Epithelial cell of alveolus of lung (primary cell): ENCODE measurements at places on chromosomes 1 and 21. TPM values are rescaled to one million over a fixed set of nuclear protein-coding genes. Genes with fewer than 3 reads are reported as not detected.

Gene SELE
- total RNA-seq, result not detected in 2 replicates

Gene SNX7
- 25.2 and 42.8 TPM in 2 replicates for total RNA-seq

Gene IFI44
- 4.0 and 10.5 TPM in 2 replicates for total RNA-seq

Gene CFAP141
- total RNA-seq, result not detected in 2 replicates

Gene C1orf185
- total RNA-seq, result not detected in 2 replicates

Gene LAD1
- total RNA-seq, result 0.48 and 3.4 TPM in 2 replicates

Gene PADI4
- total RNA-seq, result not detected in 2 replicates

Gene INKA2
- 0.72 and 1.8 TPM in 2 replicates for total RNA-seq

Gene DDI2
- total RNA-seq, result 8.3 and 8.4 TPM in 2 replicates

Gene CD1C
- not detected in 2 replicates for total RNA-seq

Gene TNFRSF25
- total RNA-seq, result 0.26 and 7.8 TPM in 2 replicates

Gene GBP6
- 0.52 TPM in 1 of 2 replicates, not detected in the other for total RNA-seq

Gene BSND
- total RNA-seq, result not detected in 2 replicates

Gene PGD
- total RNA-seq, result 110 and 327 TPM in 2 replicates

Gene IL6R
- total RNA-seq, result 1.3 and 12.2 TPM in 2 replicates

Gene PANK4
- 17.7 and 26.4 TPM in 2 replicates for total RNA-seq

Gene CFAP107
- total RNA-seq, result not detected in 2 replicates

Gene PLEKHN1
- 1.4 TPM in 1 of 2 replicates, not detected in the other for total RNA-seq

Gene RGS1
- 0.26 TPM in 1 of 2 replicates, not detected in the other for total RNA-seq

Gene CFHR2
- total RNA-seq, result not detected in 2 replicates

Gene MAN1C1
- 0.65 and 2.9 TPM in 2 replicates for total RNA-seq

Gene ZMYM1
- total RNA-seq, result 11.1 and 18.4 TPM in 2 replicates

Gene CRNN
- total RNA-seq, result not detected in 2 replicates

Gene HCRTR1
- 0.13 TPM in 1 of 2 replicates, not detected in the other for total RNA-seq

Gene CYP4A11
- not detected in 2 replicates for total RNA-seq

Gene GREM2
- under 0.01 TPM in 1 of 2 replicates, not detected in the other for total RNA-seq

Gene AQP10
- under 0.01 TPM in 1 of 2 replicates, not detected in the other for total RNA-seq

Gene ZNHIT6
- 6.7 and 10.9 TPM in 2 replicates for total RNA-seq

Gene CELF3
- not detected in 2 replicates for total RNA-seq

Gene ETV3L
- not detected in 2 replicates for total RNA-seq

Gene NPHS2
- not detected in 2 replicates for total RNA-seq

Gene UBL4B
- not detected in 2 replicates for total RNA-seq

Gene CRP
- not detected in 2 replicates for total RNA-seq

Gene SYT2
- total RNA-seq, result not detected in 2 replicates

Gene FABP3
- 109 TPM in 1 of 2 replicates, not detected in the other for total RNA-seq

Gene FAM110D
- total RNA-seq, result under 0.01 TPM in 1 of 2 replicates, not detected in the other

Gene HES3
- not detected in 2 replicates for total RNA-seq

Gene NUDT4B
- 36.4 and 38.8 TPM in 2 replicates for total RNA-seq

Gene OR10J5
- not detected in 2 replicates for total RNA-seq

Gene CRABP2
- 38.1 and 68.6 TPM in 2 replicates for total RNA-seq

Gene TSSK3
- total RNA-seq, result not detected in 2 replicates

Gene NKAIN1
- total RNA-seq, result 0.26 TPM in 1 of 2 replicates, not detected in the other

Gene NIPAL3
- total RNA-seq, result 19.9 and 25.2 TPM in 2 replicates

Gene FCER1G
- 0.26 and 6.1 TPM in 2 replicates for total RNA-seq
